ENCODE measurements at places on chromosomes 7 and 10.

GRCh38 chr10:127614484-127615017, 65.4 kb downstream of the NPS start:
- H3K4me1 ChIP-seq: peaks cover 4% of the 10 kb centered on the region
- H3K36me3 ChIP-seq: no peaks in the 10 kb centered on the region
- H3K27ac ChIP-seq: no peak overlapping the region
- DNase-seq: no peak

DNA sequence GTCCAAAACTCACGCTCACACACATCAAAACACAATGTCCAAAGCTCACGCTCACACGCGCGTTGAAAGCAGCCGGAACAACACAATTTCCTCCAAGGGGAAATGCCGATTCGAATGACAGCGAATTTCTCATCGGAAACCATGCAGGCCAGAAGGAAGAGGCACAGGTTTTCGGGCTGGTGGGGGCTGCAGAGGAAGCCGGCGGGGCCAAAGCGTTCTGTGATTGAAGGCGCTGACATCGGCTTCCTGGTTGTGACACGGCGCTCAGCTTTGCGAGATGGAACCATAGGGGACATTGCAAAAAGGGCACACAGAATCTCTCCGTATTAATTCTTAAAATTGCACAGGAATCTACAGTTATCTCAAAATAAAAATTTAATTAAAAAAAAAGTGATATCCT, 61.3 kb downstream of the FOXL3 start:
- H3K27ac ChIP-seq: no peak overlapping the region
- DNase-seq: no peak
- no peaks in the 10 kb centered on the region for H3K27me3 ChIP-seq
- no peaks in the 10 kb centered on the region for H3K4me1 ChIP-seq

- no peaks in the 10 kb centered on the region for H3K27me3 ChIP-seq
- H3K27ac ChIP-seq: no peak overlapping the region
- no peak overlapping the region for H3K4me3 ChIP-seq
Observed at GRCh38 chr7:87411186-87411585, 64.3 kb downstream of the ABCB4 start.

- no peak overlapping the region for H3K27ac ChIP-seq
- H3K4me3 ChIP-seq: no peak overlapping the region
- H3K27me3 ChIP-seq: no peaks in the 10 kb centered on the region
Observed at GRCh38 chr7:20350996-20351692, 20.4 kb downstream of the ITGB8 start.
